ENCODE measurements at places on chromosomes 2 and 18.

DNA sequence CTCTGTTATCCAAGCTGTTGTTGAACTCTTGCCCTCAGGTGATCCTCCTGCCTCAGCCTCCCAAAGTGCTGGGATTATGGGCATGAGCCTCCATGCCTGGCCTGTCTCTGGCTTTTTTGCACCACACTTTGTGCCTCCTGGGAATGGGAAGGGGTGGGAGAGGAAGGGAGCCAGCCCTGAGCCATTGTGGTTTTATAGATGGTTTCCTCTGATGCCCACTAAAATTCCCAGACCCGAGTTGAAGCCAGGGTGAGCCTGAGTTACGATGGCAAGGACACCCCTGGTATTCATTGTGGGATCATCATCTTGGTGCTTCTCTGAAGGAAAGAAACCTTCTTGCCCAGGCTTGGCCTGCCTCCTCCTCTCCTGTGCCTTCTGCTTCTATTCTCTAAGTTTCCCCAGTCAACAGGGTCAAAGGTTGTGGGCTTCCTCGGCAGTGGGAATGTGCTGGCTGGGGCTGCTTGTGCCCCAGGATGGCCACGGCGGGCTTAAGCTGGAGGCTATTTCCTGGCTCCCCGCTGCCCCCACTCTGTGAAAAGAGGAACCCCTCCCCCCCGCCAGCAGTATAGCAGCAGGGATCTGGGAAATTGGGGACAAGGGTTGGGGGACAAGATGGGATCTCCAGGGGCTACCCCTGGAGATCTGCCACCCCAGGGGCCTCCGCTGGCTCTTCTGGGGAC is 106.2 kb downstream of the STPG4 start:
- no peak for DNase-seq

GRCh38 chr2:98476192-98476868 is 31.7 kb downstream of the INPP4A start:
- DNase-seq = no peak

- DNase-seq = no peak
Measured at GRCh38 chr2:71605173-71605641, 151.8 kb downstream of the DYSF start.

DNA sequence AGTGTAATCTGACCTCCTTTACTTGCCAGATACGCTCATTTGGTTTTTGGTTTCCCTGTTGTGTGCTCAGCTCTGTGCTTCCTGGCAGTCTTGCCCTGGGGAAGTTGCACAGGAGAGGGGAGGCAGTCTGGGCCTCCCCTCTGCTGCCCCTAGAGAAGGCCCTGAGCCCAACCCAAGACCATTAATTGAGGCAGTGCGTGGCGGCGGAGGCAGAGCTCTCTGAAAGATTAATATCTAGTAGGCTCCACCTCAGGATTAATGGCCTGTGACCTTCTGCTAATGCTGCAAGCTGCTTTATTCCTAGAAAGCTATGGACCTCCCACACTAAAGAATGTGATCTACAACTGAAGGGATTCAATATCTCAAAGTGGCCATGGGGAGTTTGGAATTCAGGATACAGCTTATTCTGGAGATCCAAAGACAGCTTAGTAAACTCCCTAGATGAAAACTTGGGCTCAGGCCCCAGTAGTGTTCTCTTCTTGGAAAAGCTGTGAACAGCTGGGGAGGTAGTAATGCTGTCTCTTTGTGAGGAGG is 41.4 kb upstream of the MAPRE2 start:
- DNase-seq = no peak

DNA sequence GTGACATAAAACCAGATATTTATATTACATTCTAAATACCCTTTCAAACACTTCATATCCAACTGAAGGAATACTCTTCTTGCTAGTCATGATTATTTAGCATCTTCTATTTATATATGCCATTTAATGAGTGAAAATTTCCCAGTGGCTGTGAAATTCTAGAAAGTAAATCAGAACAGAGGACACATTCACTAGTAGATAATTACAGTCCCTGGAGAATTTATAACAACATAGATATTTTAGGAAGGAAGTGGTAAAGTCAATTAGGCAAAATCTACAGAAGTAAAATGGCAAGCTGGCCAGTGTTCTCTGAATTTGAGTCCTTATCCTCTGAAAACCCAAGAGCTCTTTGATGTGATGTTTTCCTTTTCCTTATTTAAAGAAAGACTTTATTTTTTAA is 121.8 kb downstream of the PMAIP1 start:
- DNase-seq = no peak

DNA sequence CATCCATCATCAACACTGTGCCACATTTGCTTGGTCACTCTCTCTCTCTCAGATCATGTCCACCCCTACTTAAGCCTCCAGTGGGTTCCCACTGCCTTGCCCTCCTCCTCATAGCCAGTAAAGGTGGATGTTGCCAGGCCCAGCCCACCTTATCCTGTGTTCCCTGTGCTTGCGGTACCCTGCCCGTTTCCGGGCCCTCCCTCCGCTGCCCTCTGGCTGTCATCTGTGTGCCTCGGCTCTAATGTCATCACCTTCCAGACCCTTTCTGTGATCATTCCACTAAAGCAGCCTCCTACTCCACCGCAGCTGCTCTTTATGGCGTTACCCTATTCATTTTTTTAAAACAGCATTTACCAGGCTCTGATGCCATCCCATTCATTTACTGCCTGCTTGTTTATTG is 305.7 kb upstream of the SKOR2 start:
- no peak for DNase-seq

- no peak for DNase-seq
Measured at GRCh38 chr2:160479269-160479668, 14.3 kb downstream of the RBMS1 start.

DNA sequence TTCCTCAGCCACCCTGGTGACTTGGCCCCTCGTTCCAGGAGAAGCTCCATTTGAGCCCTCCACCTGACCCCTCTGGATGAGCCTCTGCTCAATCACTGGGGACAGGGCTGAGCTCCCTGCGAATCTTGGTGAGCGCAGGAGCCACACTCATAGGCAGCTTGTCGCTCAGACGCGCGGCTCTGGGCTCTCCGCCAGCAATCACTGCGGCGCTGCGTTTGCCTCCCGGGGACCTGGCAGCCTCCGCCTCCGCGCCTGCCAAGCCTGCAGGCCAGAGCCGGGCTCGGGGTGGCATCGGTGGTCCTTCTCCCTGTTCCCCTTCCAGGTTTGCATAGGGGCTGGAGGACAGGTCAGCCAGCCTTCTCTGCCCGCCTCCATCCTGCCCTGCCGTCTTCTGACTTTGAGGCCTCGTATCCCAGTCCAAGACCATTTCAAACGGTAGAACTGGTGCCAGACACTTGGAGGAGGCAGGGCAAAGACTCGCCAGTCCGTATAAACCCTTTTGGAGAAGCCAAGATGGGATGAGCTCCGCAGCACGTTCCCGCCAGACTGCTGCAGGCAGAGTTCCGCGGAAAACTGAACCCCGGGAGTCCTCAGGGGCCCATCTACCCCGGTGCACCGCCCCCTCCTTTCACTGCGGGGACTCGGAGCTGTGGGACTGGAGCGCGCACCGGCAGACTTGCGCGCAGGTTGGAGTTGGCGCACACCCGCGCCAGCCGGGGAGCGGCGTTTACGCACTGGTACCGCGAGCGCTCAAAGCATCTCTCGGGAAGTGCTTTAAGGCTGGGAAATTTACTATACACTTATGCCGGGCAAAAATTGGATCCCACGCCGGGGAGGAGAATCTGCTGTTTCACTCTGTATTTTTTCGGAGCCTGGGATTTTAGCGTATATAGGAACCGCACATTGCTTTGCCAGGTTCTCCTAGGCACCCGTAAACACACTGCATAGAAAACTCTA is 1.1 kb upstream of the TACR1 start:
- no peak for DNase-seq

GRCh38 chr18:23230686-23231085 is 95.4 kb downstream of the CABLES1 start:
- DNase-seq = no peak

GRCh38 chr2:68831686-68832232 is 39.4 kb downstream of the BMP10 start:
- no peak for DNase-seq

- DNase-seq = no peak
Measured at GRCh38 chr2:233855345-233855744, 1.0 kb upstream of the HJURP start.

- no peak for DNase-seq
Measured at GRCh38 chr2:85164145-85164569, 31.0 kb downstream of the TCF7L1 start.

GRCh38 chr2:6957910-6958615 is 40.9 kb downstream of the RNF144A start:
- no peak for DNase-seq

GRCh38 chr18:61785588-61785987 is 107.2 kb downstream of the RNF152 start:
- DNase-seq = no peak

Measured in stimulated activated CD8-positive, alpha-beta memory T cell treated with anti-CD3 and anti-CD28 coated beads, Interleukin-15, amount 100 ng/mL, for 48 hours (primary cell).